ENCODE measurements at places on chromosomes 6 and 20. TPM values are rescaled to one million over a fixed set of nuclear protein-coding genes. Genes with fewer than 3 reads are reported as not detected.

GRCh38 chr6:34858681-34859080 is 29.2 kb downstream of the TAF11 start:
- no peaks in the 10 kb centered on the region for H3K27me3 ChIP-seq
- no peak overlapping the region for H3K27ac ChIP-seq
- peaks cover 4% of the 10 kb centered on the region for H3K36me3 ChIP-seq
- no peaks in the 10 kb centered on the region for H3K4me1 ChIP-seq
- DNase-seq = no peak
- H3K4me3 ChIP-seq = no peak overlapping the region

DNA sequence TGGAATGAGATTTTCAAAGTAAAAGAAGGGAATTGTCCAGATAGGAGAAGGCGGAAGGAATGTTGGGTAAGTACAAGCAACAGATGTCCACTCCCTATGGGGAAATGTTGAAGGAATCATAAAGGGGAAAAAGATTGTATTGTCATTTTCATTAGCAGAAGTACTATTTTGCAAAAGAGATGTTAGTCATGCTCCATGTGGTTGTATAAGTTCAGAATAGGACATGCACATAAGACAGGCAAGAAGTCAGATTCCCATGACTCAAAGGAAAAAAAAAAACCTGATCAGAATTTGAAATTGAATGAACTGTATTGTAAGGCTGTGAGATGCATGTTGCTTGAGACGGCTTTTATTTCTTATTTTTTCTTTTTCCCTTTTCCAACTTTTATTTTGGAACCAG is 36.8 kb downstream of the GRM1 start:
- no peak overlapping the region for H3K4me3 ChIP-seq
- H3K36me3 ChIP-seq = no peaks in the 10 kb centered on the region
- no peaks in the 10 kb centered on the region for H3K27me3 ChIP-seq
- DNase-seq = no peak

- H3K4me1 ChIP-seq = no peaks in the 10 kb centered on the region
- DNase-seq = no peak
- no peak overlapping the region for H3K27ac ChIP-seq
- no peaks in the 10 kb centered on the region for H3K27me3 ChIP-seq
These were observed 13.8 kb upstream of the ZBP1 start for GRCh38 chr20:57633945-57634491.

DNA sequence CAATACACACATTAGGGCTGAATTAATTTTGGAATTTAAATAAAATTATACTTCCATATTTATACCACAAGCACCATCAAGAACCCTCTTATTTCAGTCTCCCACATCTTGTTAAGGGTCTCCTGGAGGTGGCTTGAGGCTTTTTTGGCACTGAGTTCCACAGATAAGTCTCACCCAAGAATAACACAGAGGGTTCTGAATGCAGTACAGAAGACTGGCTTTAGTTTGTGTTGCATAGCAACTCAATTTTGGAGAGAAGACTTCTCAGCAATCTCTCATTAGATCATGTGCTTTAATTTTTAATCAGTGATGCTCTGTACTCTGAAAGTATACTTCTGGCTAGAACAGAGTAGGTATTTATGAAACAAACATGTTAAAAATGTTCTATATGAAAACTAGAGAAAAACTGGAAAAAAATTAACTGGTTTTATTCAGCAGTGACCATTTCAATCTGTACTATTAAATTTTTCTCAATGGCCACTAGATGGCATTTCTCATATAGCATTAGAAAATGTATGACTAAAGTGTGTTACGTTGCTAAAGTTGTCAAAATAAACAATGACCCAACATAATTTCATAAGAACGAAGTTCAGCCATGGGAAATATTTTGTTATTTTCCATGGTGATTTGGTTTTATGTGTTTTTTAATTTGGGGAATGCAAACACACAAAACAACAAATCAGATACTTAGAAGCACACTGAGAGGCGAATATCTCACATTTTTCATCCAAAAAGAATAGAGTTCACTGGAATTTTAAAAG is 32.7 kb upstream of the MAP7 start:
- H3K4me1 ChIP-seq = no peaks in the 10 kb centered on the region
- no peak overlapping the region for H3K4me3 ChIP-seq
- H3K27ac ChIP-seq = no peak overlapping the region
- DNase-seq = no peak
- H3K27me3 ChIP-seq = no peaks in the 10 kb centered on the region

- H3K4me3 ChIP-seq = no peak overlapping the region
- H3K27ac ChIP-seq = no peak overlapping the region
- peaks cover 5% of the 10 kb centered on the region for H3K4me1 ChIP-seq
- no peak for DNase-seq
These were observed 115.4 kb downstream of the SCAF8 start for GRCh38 chr6:154848580-154848979.

Gene SLC22A1
- total RNA-seq = 1.5 TPM

Gene EPB41L2
- total RNA-seq = 106 TPM
